Stimulated activated CD4-positive, alpha-beta T cell treated with anti-CD3 and anti-CD28 coated beads, Interleukin-12 subunit alpha, Interleukin-12 subunit beta, amount 100 ng/mL, for 4 hours (primary cell): ENCODE measurements at places on chromosomes 3 and 15.

DNA sequence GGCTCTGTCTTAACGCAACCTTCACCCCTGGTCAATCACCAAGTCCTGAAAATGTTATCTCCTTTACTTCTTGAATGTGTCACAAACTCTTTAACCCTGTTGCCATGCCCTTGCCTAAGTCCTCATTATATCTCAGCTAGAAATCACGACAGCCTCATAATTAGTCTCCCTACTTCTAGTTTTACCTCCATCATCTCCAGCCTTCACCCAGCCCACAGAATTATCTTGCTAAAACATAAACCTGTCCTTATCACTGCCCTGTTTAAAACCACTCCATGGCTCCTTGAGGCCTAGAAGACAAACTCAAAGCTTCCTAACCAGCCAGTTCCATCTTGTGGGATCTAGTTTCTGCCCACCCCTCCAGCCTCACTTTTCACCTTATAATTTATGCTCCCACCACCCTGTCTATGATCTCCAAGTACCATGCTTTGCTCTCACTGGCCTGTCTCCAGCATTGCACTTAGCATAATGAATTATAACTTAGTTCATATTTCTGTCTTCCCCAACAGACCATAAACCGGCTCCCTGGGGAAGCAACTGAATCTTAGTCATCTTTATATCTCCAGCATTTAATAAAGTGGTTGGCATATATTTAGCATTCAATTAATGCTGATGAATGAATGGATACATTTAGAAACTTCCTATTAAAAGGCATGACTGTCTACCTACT, 39.2 kb downstream of the GPR176 start:
- no peak for DNase-seq

GRCh38 chr15:60255390-60255789, 142.4 kb downstream of the ANXA2 start:
- no peak for DNase-seq

GRCh38 chr3:15982667-15983196, 185.0 kb upstream of the ANKRD28 start:
- no peak for DNase-seq

- DNase-seq = no peak
Observed at GRCh38 chr3:30737743-30738499, 131.5 kb downstream of the TGFBR2 start.

DNA sequence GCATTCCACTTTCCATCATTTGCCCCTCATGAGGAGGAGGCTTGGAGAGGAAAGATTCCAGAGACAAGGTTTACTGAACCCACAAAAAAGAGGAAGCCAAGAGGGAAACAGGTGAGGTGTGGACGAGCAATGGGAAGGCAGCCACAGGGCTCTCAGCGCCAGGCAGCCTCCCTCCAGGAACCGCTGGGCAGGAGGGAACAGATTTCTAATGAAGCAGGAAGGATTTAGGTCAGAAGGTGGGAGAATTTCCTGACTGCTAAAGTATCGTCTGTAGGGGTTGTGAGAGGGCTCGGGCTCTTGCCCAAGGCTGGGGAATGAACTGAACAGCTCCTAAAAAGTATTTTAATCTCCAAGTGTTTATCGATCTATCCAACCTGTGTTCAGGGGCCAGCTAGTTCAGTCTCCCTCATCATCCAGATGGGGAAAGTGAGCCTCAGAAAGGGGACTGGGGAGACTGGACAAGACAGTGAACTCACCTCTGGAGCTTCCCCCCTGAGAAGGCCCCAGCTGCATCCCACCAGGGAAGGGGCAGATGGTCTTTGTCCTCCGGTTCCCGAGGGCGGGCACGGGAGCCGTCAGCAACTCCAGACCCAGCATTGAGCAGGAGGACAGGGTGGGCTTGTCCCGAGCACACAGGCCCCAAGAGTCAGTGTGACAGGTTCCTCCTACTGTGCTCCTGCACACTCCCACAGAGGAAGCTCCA, 10.5 kb downstream of the LOXL1 start:
- DNase-seq = no peak

- DNase-seq = no peak
Observed at GRCh38 chr3:34793057-34793456, 846.3 kb upstream of the ARPP21 start.

- DNase-seq = no peak
Observed at GRCh38 chr3:128313071-128313725, 153.5 kb downstream of the DNAJB8 start.

GRCh38 chr3:119310071-119310470, 15.9 kb downstream of the ARHGAP31 start:
- DNase-seq = no peak

DNA sequence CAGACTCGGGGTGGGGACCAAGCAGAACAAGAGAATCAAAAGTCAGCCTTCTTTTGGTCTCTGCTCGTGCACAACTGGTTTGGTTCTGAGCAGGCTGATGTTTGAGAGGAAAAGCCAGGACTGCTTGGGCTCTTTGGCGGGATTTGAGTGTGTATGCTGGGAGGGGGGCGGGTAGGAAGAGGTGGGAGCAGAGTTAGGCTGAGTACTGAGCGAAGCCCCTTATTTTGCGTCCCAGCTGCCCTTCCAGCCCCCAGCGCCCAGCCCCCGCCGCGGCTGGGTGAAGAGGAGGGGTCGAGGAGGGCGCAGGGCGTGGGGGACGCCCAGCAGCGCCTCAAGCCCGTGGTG, 153.5 kb upstream of the GOLIM4 start:
- no peak for DNase-seq

DNA sequence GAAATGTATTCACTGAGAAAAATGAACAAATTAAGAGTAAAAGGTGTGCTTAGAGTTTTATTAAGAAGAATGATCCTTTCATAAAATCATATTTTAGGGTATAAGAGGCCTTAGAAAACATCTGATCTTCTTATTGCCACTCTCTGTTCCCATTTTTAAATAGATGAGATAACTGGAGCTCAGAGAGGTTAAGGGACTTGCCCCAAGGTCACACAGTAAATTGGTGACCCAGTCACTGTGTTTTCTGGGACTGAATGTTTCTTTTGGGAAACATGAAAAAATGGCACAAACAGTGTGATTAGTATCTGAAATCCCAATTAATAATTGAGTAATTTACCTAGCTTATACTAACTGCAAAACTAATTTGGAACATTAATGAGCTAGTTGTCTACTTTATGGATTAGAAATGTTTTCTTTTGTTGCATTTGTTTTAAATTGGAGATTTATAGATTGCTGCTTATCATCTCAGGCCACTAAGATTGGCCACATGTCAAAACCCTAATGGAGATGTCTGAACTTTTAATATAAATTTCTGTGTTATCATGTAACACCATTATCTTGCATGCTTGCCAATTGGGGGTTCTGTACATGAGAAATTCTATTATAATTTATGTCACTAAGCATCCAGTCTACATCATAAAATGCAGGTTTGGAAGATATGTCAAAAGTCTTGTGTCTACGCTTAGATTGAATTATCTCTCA, 64.9 kb downstream of the CMSS1 start:
- no peak for DNase-seq

DNA sequence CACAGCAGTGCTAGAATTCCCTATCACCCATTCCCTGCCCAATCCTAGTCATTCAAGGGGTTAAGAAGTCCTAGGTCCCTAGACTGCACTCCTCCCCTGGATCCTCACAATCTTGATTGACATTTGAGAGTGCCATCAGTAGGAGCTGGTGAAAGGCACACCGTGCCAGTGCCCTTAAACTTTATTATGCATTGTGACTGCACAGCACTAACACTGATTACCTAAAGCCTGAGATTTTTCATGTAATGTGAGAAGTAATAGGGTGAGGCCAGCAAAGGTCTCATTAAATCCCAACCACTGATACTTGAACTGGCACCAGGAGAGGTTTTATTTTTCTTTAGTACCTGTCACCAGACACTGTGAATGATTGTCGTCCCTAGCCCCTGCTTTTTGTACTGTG, 16.3 kb downstream of the GXYLT2 start:
- no peak for DNase-seq

- DNase-seq = no peak
Observed at GRCh38 chr15:89621547-89621946, 33.7 kb downstream of the KIF7 start.

- DNase-seq = no peak
Observed at GRCh38 chr3:194852831-194853508, 167.3 kb downstream of the FAM43A start.

- no peak for DNase-seq
Observed at GRCh38 chr3:154235330-154235729, 89.0 kb downstream of the DHX36 start.

- DNase-seq = no peak
Observed at GRCh38 chr3:157330206-157330605, 106.4 kb upstream of the PTX3 start.

DNA sequence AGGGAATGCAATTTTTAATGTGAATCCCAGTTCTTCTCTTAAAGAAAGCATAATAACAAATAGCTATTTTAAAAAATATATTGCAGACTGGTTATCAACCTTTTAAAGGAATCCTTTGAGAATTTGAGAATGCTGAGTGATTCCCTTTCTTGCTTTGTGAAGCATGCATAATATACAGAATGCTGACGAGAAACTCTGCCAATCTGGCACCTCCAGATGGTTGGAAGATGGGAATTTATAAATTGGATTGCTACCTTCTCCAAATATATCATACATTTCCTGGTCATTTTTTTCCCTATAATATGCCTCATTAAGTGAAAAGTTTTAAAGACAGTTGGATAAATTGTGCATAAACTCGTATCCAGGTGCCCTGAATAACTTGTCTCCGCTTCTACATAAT, 333.9 kb upstream of the ARPP21 start:
- no peak for DNase-seq

- no peak for DNase-seq
Observed at GRCh38 chr15:81026836-81027599, 26.3 kb downstream of the TLNRD1 start.

- DNase-seq = no peak
Observed at GRCh38 chr15:70212286-70212962, 114.7 kb upstream of the TLE3 start.

DNA sequence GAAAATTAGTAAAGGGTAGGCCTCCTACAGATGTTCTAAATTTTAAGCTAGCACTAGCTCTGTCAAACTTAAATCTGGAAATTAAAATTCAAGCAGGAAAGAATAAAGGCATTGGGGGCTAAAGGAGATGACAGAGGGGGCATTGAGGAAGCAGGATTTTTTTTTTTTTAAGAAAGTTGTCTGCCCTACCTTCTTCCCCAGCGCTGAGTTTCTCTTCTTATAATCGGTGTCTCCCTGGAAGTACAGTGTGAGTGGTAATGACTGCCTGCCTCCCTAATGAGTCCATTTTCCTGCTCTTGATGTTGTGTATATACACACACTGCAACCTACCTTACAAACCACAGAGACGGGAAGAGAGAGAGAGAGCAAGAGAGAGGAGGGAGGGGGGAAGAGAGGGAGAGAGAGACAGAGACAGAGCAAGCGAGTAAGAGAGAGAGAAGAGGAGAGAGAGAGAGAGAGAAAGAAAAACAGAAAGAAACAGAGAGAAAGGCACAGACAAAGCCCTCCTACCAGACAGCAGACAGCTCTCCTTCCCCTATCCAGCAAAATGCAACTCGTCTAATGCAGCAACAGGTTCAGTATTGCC, 47.0 kb downstream of the ZBTB20 start:
- DNase-seq = no peak

DNA sequence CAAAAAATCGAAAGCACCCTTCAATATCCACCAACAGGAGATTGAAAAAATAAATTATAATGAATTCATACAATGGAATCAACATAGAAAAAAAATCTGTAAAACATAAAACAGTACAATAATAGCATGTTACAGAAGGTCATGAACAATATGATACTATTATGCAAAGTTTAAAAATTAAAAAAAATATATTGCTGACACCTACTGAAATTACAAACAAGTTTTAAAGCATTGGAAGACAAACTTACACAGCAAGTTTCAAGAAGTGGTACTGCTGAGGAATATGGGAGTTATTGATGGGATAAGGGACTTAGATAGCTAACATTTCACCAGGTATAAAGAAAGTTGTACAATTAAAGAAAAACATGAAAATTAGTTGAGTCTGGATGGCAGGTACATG, 89.4 kb downstream of the EFL1 start:
- no peak for DNase-seq

DNA sequence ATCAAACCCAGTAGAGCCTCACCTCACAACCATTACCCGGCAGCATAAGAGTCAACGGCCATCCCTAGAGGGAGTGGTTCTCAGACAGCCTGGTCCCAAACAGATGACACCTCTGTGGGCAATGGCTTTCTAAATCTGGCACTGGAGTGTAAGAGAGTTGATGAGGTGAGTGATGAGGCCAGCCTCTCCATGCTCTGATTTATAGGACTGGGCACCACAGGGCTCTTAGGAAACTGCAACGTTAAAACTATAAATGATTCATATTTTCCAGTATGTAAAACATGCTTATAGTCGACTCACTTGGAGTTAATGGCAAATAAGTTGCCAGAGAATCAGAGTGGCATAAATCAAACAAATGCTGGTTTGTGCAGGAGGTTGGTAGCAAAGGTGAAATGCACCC, 187.7 kb downstream of the GREM1 start:
- no peak for DNase-seq

GRCh38 chr15:72175186-72176044, 22.2 kb downstream of the GRAMD2A start:
- no peak for DNase-seq

DNA sequence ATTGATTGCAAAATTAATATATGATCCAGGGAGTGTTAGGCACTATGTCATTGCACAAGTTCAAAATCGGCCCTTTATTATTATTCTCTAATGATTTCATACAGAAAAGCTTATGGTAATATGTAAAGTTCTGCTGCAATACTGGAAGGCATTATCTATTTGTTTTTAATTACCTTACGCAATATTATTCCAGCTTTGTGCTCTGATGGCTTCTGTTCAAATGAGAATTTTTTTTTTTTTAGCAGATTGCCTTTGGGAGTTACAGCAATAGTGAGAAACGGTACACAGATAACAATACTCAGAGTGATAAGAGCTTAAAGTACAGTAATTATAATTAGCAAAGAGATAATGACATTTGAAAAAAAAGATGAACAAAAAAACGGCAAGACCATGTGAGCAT, 602.2 kb upstream of the ALCAM start:
- no peak for DNase-seq

DNA sequence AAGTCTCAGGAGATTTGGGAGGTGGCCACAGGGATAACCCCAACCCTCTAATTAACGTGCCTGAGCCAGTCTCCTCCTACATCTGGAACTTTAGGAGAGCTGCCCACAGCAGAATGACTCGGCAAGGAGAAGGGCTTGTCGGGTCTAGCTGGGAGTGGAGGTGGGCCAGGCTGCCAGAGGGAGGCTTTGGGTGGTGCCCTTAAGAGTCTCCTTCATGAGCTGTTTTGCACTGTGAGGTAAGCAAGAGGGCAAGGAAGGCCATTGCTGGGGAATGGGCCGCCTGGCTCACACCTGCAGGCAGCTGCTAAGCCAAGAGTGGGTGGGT, 3.6 kb upstream of the TNK2 start:
- no peak for DNase-seq
